Articular chondrocyte of knee joint (primary cell): ENCODE measurements at places on chromosomes 1 and 21. TPM values are rescaled to one million over a fixed set of nuclear protein-coding genes. Genes with fewer than 3 reads are reported as not detected.

Gene NTPCR
- total RNA-seq: 23.9 and 29.1 TPM in 2 replicates

Gene MPZ
- total RNA-seq: 0.65 and 1.8 TPM in 2 replicates

Gene WNT4
- total RNA-seq: not detected in 2 replicates

Gene PROK1
- total RNA-seq: not detected in 2 replicates

Gene TRPM2
- total RNA-seq: under 0.01 TPM in 1 of 2 replicates, not detected in the other

Gene DIPK1A
- 10.8 and 15.0 TPM in 2 replicates for total RNA-seq

Gene CYP4Z1
- under 0.01 TPM in 1 of 2 replicates, not detected in the other for total RNA-seq

Gene DNAJC6
- 2.5 and 4.5 TPM in 2 replicates for total RNA-seq

Gene PWP2
- total RNA-seq: 1.3 and 1.7 TPM in 2 replicates

Gene FAM167B
- total RNA-seq: 1.8 and 3.0 TPM in 2 replicates

Gene SERINC2
- total RNA-seq: 3.7 and 5.0 TPM in 2 replicates

Gene TTC22
- under 0.01 TPM in 1 of 2 replicates, not detected in the other for total RNA-seq

Gene CALML6
- 0.22 and 0.26 TPM in 2 replicates for total RNA-seq

Gene DYRK3
- total RNA-seq: 45.1 and 46.4 TPM in 2 replicates

Gene IL6R
- total RNA-seq: 6.3 and 10.2 TPM in 2 replicates

Gene TP73
- 0.22 TPM in 1 of 2 replicates, not detected in the other for total RNA-seq

Gene SAMSN1
- total RNA-seq: not detected in 2 replicates

Gene HTR6
- total RNA-seq: 0.11 TPM in 1 of 2 replicates, not detected in the other

Gene CYP4A22
- not detected in 2 replicates for total RNA-seq

Gene CCNL2
- 111 and 123 TPM in 2 replicates for total RNA-seq

Gene CA6
- total RNA-seq: not detected in 2 replicates

Gene OR2G3
- total RNA-seq: not detected in 2 replicates

Gene OR2AK2
- not detected in 2 replicates for total RNA-seq

Gene CCDC17
- 1.4 and 1.5 TPM in 2 replicates for total RNA-seq

Gene LY9
- total RNA-seq: not detected in 2 replicates

Gene ARHGEF10L
- 21.7 and 22.3 TPM in 2 replicates for total RNA-seq

Gene MR1
- total RNA-seq: 31.9 and 37.8 TPM in 2 replicates

Gene IFNGR2
- 38.2 and 40.9 TPM in 2 replicates for total RNA-seq

Gene KMO
- total RNA-seq: 0.32 TPM in 1 of 2 replicates, not detected in the other

Gene MYBPH
- 0.52 and 0.54 TPM in 2 replicates for total RNA-seq

Gene SLC1A7
- total RNA-seq: under 0.01 and 0.11 TPM in 2 replicates

Gene UTP11
- total RNA-seq: 49.7 and 52.2 TPM in 2 replicates

Gene CFAP57
- 0.13 and 0.65 TPM in 2 replicates for total RNA-seq

Gene ORC1
- total RNA-seq: 2.4 and 3.7 TPM in 2 replicates

Gene ATP6V0B
- total RNA-seq: 48.4 and 57.2 TPM in 2 replicates

Gene OR10J1
- total RNA-seq: not detected in 2 replicates

Gene CFHR2
- total RNA-seq: not detected in 2 replicates

Gene MATN1
- total RNA-seq: 0.11 TPM in 1 of 2 replicates, not detected in the other

Gene CCDC181
- total RNA-seq: 0.43 and 0.78 TPM in 2 replicates

Gene ARMH1
- total RNA-seq: 0.91 and 5.0 TPM in 2 replicates

Gene SPATA46
- not detected in 2 replicates for total RNA-seq

Gene SPATA1
- 2.2 and 2.8 TPM in 2 replicates for total RNA-seq

Gene ATG4C
- total RNA-seq: 9.4 and 10.5 TPM in 2 replicates

Gene CLEC20A
- not detected in 2 replicates for total RNA-seq

Gene PTPRC
- total RNA-seq: under 0.01 TPM in 1 of 2 replicates, not detected in the other

Gene TAS1R1
- total RNA-seq: 0.26 and 0.43 TPM in 2 replicates

Gene IL24
- total RNA-seq: not detected in 2 replicates

Gene VWA5B1
- not detected in 2 replicates for total RNA-seq

Gene SPRR1B
- total RNA-seq: not detected in 2 replicates

Gene IER5
- 6.1 and 17.5 TPM in 2 replicates for total RNA-seq

Gene TMEM61
- total RNA-seq: 0.11 TPM in 1 of 2 replicates, not detected in the other
